Upper lobe of right lung (tissue), 1 donor: ENCODE measurements at places on chromosomes 11 and 22.

GRCh38 chr11:112128483-112129121, 35.3 kb downstream of the IL18 start:
- DNase-seq = no peak

DNA sequence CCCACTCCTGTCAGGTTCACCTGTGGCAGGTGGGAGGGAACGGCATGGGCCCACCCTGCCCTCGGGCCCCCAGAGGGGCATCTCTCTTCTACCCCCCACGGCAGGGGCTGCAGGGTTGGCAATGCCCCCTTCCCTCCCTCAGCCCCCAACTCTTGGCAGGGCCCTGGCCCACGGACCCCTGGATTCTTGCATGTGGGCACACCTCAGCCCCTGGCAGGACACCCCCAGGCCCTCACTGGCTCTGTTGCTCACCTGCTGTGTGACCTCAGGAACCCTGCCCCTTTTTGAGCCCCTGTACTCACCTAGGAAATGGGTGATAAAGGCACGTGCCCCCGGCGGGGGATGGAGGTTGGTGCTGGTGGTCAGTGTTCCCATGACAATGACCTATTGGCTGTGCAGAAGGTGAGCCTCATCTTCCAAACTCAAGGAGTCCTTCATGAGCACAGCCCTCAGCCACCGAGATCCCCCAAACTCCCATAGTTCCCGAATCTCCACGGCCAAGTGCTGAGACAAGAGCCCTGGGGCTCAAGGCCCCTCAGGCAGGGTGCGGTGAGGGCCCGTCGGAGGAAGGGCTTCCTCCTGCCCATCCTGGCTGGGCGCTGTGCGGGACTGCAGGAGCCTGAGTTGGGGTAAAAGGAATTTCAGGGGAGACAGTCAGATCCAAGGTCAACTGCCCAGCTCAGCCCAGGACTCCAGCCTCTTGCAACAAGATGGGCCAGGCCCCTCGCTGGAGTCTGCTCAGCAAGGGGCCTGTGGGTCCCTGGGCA, 198.2 kb downstream of the IGLL1 start:
- no peak for DNase-seq

- no peak for DNase-seq
These were observed 19.5 kb downstream of the CNTF start for GRCh38 chr11:58641803-58642581.

DNA sequence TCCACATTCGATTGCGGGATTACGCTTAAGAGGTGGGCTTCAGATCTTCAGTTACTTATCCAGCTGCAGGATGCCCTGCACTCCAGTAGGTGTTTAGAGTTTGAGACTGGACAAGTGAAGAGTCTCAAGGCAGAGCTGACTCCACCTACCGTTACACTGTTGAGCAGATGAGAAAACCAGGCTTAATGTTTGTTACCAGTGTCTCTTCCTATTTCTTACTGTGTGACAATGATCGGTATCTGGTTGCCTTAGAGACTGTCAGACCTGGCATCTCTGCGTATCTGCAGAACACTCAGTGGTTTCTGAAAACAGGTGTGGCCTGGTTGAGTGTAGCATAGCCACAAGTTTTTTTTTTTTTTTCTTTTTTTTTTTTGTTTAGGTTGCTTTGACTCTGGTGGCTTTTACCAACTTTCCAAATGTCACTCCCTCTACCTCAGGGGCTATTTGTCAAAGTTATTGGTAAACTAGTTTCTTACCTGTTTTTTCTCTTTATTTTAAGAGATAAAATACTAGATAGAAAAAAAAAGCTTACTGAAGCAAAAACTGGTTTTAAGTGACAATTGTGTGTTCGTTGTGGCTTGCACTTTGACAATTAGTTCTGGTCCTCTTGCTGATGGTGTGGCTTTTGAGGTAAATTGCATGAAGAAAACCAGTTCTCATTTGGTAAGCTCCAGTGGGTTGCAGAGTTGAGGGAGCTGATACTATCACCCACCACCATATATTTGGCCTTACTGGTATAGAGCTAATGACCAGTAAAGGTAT, 284.8 kb downstream of the ETS1 start:
- no peak for DNase-seq

GRCh38 chr22:20563941-20564371, 56.5 kb downstream of the MED15 start:
- no peak for DNase-seq

GRCh38 chr11:36635066-36635862, 37.2 kb upstream of the RAG2 start:
- DNase-seq = no peak

DNA sequence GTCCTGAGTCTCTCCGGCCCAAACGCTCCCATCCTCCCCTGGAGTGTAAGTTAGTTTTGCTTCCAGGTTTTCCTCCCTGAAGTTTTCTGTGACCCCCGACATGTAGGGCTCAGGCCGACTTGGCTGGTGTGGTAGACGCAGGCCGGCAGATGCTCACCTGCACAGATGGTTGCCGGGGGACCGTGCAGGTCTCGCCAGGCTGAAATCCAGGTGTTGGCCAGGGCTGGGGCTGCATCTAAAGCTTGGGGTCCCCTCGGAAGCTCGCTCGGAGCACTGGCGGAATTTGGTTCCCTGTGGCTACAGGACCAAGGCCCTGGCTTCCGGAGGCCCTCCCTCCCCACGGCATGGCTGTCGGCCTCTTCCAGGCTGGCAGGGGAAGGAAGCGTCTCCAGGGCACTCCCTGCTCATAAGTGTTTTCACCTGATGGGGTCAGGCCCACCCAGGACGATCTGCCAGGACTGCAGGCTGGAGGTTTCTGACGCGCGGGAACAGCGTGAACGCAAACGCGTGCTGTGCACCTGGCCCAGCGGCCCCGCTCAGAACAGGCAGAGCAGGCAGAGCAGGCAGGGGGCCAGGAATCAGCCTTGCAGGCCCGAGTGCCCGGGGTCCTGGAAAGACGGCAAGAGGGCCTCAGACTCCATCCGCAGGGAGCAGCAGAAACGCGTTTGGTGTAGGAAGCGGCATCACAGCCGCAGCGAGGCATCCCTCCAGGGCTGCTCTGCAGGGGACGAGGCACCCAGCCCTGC, 258.2 kb downstream of the BRD1 start:
- DNase-seq = no peak

DNA sequence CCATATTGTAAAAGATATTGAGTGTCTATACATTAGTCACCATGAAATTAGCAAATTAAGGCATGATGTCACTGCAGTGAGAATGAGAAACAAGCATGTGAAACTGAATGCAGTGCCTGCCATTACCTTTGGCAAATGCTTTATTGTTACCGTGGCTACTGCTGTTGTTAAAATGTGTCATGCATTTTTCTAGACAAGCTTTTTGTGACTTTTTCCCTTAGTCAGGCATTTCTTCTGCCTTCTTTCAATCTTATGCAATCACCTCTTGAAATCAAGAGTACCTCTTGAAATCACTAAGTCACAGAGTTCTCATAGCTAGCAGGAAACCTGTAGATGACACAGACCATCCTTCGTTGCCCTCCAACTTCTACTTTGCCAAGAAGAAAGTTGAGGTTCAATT, 461.7 kb upstream of the TENM4 start:
- DNase-seq = no peak

GRCh38 chr11:37177721-37178120, 579.7 kb upstream of the RAG2 start:
- no peak for DNase-seq

GRCh38 chr11:15885854-15886253, 470.5 kb downstream of the SOX6 start:
- DNase-seq = no peak

GRCh38 chr22:44037519-44038375, 13.6 kb downstream of the PARVB start:
- DNase-seq = no peak

DNA sequence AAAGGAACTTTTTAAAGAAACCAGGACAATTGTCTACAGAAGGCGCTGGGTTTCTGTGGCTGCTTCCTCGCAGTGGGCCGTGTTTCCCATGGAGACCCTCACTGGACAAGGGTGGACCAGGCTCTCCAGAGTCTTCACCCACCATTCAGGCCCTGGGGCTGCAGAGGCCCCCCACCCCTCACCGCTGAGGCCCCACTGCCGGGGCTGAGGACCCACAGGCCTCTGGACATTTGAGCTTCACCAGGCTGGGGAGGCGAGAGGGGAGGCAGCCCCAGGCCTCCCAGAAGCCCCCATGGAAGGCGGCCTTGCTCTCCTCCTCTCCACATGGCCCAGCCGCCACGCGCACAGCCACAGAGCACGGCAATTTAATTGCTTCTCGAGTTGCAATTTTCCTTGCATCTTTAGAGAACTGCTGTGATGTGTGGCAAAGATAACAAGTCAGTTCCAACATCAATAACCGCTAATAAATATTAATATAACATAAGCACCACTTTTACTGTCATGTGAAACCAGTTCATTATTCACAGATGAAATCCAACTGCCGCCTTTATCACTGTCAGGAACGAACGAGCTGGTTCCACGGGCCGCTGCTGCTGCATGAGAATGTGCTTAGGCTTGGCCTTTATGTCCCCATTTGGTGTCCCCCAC, 81.0 kb downstream of the PHF21B start:
- DNase-seq = no peak

- no peak for DNase-seq
These were observed 461.5 kb downstream of the OPCML start for GRCh38 chr11:133070791-133071190.

GRCh38 chr11:45528435-45528834, 137.0 kb downstream of the CHST1 start:
- DNase-seq = no peak

DNA sequence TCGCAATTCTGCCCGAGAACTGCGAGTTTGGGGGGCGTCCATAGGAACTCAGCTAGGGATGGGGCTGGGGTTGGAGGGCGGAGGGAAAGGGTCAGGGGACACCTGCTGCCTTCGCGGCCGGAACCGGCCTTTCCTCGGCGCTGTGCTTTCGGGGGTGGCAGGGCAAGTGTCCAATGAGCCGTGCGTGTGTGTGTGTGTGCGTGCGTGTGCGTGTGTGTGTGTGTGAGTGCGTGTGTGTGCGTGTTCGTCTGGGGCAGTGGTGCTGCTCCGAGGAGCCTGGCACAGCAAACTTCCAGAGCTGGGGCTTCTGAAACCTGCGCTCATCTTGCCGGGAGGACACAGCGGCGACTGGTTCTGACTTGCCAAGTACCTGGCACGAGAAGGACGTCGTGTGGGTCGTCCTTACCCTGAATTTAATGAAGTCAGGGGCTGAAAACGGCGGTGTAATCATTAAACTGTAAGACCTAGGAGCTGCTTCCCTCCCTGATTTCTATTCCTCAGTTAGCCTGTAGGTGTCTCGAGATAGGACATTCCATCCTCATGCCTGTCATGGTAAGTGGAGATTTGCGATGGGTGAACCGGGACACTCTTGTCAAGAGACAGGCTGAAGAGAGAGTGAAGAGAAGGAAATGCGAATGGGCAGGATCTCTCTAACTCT, 27.0 kb upstream of the AMOTL1 start:
- DNase-seq = peak; percentile 65

GRCh38 chr11:78818201-78818600, 243.5 kb upstream of the NARS2 start:
- no peak for DNase-seq

- no peak for DNase-seq
These were observed 273.2 kb downstream of the KIRREL3 start for GRCh38 chr11:126727381-126727780.

- DNase-seq = no peak
These were observed 1.4 kb downstream of the TNKS1BP1 start for GRCh38 chr11:57323167-57323854.

GRCh38 chr11:3989276-3989920, 105.2 kb upstream of the RRM1 start:
- no peak for DNase-seq

- no peak for DNase-seq
These were observed 171.9 kb downstream of the GRIA4 start for GRCh38 chr11:105781807-105782206.

GRCh38 chr11:116527180-116527991, 245.4 kb downstream of the BUD13 start:
- no peak for DNase-seq

DNA sequence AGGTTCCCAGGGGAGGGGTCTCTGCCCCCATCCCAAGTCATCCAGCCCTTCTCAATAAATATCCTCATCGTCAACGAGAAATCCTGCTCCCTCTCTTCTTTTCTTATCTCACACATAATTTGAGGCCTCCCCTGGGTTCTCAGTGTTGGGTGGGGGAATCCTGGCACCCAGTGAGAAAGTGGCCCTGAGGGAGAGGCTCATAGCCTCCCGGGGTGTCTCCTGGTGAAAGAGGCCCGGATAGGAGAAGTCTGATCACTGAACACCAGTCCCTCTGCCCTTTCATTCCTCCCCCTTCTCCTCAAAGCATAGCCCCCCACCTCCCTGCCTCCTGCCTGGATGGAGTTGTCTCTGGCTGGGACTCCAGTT, 35.3 kb downstream of the IGLL5 start:
- DNase-seq = no peak

DNA sequence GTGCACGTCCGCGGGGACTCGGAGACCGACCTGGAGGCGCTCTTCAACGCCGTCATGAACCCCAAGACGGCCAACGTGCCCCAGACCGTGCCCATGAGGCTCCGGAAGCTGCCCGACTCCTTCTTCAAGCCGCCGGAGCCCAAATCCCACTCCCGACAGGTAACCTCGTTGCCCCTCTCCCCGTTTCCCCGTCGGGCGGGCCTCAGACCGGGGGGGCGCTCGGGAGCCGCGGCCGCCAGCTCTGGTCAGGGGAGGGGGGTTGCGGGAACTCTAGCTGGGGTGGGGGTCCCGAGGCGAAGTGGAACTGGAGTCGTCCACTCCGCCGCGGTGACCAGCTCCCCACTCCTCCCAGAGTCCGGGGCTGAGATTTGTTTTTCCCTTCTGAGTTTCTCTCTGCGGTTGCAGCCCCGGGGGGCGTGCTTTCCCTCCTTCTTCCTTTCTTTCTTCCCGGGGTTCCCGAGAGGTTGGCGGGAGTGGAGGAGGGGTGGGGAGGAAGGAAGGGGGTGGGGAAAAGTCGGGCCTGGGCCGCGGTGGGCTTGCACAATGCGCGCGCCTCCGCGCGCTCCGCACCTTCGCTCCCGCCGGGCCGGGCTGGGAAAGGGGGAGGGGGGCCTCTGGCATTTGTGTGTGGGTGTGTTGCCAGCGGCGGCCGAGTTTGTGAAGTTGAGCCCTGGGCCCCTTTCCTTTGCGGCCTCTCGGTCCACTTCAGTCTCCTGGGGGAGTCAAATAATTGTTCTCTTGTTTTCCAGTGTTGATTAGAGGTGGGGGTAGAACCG, 952 bp downstream of the YAP1 start:
- peak; percentile 92 for DNase-seq

GRCh38 chr11:71489311-71490043, 36.5 kb downstream of the NADSYN1 start:
- DNase-seq = no peak

- DNase-seq = peak; percentile 73
These were observed 39.5 kb downstream of the TP53I11 start for GRCh38 chr11:44911029-44911814.

GRCh38 chr22:36194971-36195370, 6.6 kb downstream of the APOL4 start:
- no peak for DNase-seq

- no peak for DNase-seq
These were observed 3.1 kb upstream of the CLDN5 start for GRCh38 chr22:19527321-19527721.
